ENCODE measurements at places on chromosomes 16 and 17.
A peak's percentile ranks its signal among the peaks of the same experiment; 100 is the strongest.

DNA sequence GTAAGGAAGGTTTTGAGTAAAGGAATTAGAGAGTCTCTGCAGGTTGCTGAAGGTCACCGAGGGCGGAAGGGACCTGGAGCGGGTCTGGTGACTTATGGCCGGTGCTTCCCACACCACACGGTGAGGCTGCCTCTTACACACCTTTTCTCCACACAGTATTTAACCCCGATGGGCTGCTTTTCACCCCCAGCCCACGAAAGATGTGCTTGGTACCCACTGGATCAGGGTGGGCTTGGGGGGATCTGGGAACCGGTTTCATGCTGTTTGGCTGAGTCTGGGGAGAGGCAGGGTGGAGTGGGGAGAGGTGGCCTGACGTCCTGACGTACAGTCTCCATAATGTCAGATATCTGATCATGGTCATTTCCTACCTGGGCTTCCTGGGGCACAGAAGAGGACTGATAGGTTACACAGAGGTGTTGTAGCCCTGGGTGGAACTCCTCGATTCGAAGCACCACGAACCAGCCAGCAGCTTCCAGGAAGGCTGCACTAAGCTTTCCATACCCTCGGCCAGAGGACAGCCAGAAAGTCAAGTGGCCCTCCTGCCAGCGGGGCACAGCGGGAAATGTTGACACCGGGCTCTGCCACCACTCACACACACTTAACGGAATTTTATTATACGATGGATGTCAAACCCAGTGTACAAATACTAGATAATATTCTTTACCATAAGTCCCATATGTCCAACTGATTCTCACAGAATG is 34.0 kb downstream of the OR1D5 start:
- DNase-seq = no peak

GRCh38 chr16:85350973-85351372 is 238.7 kb upstream of the CIBAR2 start:
- peak; percentile 16 for DNase-seq

DNA sequence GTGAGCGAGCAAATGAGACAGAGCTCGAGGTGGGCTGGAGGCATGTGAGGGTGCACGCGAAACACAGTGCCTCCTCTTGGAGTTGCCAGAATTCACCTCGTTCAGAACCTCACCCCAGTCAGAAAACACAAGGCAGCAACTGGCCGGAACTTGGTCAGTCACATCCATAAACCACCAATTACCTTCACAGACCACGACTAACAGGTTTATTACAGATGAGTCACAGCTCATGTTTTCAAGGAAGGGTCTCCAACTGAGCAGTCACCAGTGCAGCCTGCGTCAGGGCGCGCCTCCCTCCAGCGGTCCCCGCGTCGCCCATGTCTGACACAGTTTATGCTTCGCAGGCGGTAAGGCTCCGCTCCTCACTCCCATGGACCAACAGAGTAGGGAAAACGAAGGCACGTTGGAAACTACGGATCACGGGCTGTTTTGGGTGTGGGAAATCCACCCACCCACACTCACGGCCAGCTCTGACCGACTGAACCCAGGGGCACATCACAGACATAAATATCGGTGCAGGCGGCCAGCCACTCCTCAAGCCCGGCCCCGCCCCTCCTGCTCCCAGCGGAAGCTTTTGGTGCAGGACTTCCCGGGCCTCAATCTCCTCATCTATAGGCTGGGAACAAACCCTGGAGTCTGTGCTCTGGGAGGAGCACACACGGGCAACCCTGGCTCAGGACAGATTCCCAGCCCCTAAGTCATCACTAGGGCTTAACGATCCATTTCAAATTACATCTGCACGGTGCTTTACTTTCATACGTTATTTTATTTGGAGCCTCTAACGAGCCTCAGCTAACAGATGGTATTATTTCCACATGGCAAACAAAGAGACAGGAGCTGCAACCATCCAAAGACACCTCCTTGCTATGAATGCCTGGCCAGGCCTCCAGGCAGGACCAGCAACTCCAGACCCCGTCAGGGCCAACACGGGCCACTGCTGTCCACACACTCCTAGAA is 126.3 kb downstream of the ZNF778 start:
- no peak for DNase-seq

DNA sequence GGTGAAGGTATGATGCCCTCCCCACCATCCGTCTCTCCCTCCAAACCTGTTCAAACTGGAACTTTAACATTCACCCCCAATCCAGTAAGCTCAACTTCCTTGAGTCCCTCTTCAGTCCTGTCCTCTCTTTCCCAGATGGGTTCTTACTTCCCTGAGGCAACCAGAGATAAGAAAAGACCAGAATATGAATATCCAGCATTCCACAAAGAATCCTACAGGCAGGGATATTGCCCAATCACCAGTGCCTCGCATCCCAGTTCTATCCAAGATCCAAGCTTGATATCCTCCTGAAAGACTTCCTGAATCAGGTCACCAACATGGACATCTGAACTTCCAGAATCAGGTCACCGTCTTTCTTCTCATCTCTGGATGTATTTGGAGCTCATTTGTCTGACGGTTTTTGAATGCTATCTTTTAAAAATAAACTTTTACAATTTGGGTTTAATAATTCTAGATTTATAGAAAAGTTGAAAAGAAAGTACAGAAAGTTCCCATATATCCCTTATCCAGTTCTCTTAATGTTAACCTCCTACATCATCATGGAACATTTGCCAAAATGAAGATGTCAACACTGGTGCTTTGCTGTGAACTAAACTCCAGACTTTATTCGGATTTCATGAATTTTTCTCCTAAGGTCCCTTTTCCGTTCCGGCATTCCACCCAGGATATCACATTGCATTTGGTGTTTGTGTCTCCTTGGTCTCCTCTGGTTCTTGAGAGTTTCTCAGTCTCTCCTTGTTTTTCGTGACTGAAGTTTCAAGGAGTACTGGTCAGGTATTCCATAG is 13.7 kb upstream of the COL1A1 start:
- no peak for DNase-seq

DNA sequence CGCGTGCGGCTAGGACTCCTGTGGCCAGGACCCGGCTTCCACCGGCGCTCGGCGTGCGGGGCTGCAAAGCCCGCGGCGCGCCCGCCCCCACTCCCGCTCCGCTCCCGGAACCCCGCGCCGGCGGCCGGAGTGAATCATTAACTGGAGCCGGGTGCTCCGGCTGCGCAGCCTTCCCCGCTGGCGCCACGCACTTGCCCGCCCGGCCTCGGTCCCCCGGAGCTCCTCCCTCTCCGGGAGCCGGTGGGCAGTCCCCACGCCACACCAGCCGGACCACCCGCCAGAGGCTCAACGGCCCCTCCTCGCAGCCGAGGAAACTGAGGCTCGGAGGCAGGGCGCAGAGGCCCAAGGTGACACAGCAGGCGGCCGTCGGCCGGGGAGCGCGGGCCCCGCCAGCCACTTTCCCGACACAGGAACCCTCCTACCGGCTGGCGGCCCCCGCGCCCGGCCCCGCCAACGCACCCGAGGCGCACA is 580 bp downstream of the BCAR1 start:
- no peak for DNase-seq

DNA sequence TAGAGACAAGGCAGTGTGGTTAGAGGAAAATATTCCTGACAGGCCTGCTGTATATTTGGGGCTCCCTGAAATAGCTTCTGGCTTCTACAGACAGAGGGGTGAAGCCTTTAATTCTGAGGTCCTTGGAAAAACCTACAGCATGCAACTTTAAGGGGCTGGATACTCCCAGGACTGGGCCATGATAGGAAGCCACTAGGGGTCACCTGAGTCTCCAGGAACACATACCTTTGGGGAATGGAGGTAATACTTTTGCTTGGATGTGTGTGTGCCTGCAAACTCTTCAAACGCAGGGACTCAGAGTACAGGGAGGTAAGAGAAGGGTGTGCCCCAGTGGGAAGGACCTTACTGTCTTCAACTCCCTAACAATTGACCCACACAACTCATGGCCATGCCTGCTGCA is 4.1 kb downstream of the ASIC2 start:
- no peak for DNase-seq

DNA sequence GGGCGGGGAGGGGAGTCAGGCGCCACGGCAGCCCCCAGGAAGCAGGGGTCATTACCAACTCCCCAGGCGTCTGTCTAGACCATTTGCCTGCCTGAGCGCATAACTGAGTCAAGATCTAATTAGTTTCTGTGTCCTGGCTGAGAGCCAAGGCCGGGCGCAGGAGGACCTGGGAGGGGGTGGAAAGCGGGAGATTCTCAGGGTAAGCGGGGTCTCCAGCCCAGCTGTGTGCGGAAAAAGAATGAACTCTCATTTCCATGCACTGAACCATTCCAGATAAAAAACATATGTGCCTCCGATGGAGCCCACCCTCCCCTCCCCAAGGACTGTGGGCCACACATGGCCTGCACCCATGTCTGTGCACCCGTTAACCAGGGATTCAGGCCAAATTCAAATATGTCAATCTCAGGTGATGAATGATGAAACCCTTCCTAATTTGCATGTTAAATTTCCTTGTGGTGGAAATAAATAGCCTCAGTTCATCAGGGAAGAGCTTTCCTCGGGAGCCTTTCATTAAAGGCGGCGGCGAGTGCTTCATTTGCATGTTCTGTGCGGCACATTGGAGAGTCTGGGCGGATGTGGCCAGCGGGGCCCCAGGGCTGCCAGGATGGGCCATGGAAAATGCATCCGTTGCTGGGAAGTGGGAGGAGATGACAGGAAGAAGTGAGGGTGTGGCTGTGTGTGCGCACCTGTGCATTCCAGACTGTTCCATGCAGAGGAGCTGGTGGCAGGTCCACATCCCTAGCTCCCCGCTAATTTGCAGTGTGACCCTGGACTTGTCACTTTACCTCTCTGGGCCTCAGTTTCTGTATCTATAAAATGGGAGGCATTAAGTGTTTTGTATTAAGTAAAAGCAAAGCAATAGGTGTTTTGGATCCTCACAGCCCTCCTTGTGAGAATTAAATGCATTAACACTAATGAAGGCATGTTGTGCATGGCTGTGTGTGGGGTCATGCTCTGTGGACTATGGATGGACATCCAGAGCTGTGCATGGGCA is 151.1 kb downstream of the SDK2 start:
- peak; percentile 67 for DNase-seq

DNA sequence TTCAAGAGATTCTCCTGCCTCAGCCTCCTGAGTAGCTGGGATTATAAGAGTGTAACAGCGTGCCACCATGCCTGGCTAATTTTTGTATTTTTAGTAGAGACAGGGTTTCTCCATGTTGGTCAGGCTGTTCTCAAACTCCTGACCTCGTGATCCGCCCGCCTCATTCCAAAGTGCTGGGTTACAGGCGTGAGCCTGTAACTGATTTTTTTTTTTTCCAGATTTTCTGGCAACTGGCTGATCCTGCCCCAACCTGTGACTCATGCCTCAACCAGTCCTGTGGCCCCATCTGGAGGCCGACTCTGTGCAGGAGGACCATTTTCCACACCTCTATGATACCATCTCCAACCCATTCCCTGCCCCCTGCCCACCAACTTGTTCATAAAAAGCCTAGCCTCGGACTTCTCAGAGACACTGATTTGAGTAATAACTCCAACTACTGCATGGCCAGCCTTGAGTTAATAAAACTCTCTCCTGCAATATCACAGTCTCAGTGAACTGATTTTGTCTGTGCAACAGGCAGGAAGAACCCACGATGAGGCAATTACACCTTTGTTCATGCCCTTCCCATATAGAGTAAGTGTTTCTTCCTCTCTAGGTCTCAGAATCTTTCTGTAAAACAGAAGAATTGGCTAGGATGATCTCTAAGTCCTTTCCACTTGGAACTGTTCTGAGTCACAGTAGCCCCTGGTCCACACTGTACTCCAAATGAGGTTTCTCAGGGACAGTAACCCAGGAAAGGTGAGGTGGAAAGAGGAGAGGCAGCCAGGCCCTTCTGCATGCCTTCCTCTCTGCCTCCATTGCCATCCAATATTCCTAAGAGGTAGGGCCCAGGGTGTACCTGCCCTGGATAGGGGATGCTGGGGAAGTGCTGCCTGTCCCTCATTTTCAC is 8.8 kb upstream of the CNOT1 start:
- DNase-seq = no peak

GRCh38 chr16:11976850-11977375 is 379 bp downstream of the SNX29 start:
- no peak for DNase-seq

GRCh38 chr16:49560004-49560830 is 186.6 kb downstream of the C16orf78 start:
- no peak for DNase-seq

- DNase-seq = no peak
Observed at GRCh38 chr17:62062302-62062701, 2.8 kb downstream of the MED13 start.

GRCh38 chr16:56320056-56320455 is 105.3 kb downstream of the AMFR start:
- no peak for DNase-seq

- DNase-seq = no peak
Observed at GRCh38 chr17:70405492-70406220, 236.3 kb downstream of the KCNJ2 start.

DNA sequence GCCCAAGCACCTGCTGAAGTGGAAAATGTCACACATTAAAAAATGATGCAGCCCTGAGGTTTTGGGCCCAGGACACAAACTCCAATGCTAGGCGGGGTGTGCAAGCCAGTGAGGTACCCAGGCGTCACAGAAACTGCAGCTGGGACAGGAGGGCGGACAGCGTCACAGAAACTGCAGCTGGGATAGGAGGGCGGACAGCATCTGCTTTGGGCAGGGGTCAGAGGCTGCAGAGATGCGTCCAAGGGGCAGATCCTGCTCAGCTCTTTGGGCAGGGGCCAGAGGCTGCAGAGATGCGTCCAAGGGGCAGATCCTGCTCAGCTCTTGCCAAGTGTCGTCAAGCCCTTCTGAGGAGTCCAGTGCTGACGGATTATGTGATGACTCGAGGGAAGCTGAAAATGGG is 43.9 kb upstream of the RCVRN start:
- no peak for DNase-seq

GRCh38 chr16:75296606-75297005 is 45.2 kb upstream of the BCAR1 start:
- no peak for DNase-seq

DNA sequence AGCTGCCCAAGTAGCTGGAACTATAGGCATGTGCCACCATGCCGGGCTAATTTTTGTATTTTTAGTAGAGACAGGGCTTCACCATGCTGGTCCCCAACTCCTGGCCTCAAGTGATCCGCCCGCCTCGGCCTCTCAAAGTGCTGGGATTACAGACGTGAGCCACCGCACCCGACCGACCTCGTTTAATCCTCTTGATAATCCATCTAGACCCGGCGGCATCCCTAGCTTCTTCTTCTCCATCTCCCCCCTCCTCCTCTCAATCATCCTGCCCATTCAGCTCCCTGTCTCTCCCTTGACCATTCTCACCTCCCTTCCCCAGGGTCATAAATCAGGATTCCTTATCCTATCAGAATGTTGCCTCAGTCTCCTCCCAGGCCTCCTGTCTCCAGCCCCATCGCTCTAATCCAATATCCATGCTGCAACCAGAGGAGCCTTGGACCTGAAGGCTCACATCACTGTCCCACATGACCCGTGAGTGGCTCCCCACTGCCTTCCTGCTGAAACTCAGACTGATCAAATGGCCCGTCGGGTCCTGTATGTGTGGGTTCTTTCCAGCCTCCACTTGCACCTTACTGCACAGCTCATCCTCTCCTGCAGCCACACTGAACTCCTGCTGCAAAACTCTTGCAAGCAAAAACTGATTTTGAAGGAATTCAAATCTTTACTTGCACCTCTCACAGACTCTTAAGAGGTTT is 74.1 kb upstream of the CDH5 start:
- DNase-seq = no peak
